Activated gamma-delta T cell treated with Interleukin-2 at 50 U/mL for 16 hours (primary cell): ENCODE measurements at places on chromosomes 3 and 15.

GRCh38 chr15:24877174-24877573 lies 77.6 kb upstream of the SNRPN start:
- no peak for DNase-seq

- DNase-seq = no peak
These were observed 230.4 kb downstream of the ADAMTS17 start for GRCh38 chr15:100111125-100112060.

DNA sequence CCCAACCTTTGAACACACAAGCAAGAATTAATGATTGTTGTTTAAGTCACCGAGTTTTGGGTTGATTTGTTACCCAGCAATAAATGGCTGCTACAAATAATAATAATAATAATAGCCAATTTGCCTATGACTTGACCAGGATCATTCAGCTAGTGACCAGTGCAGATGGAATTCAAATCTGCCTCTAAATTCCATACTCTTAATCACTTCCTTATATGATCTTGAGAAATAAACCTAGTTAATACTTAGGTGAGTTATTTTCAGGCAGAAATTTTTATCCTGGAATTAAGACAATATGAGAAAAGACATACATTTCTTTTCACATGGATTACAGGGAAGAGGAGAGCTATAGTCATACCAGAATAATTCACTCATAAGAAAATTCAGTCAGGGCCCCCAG lies 116.0 kb upstream of the GALNT15 start:
- no peak for DNase-seq

GRCh38 chr15:27201425-27201824 lies 230.4 kb downstream of the GABRG3 start:
- DNase-seq = no peak

GRCh38 chr15:63716929-63717328 lies 116.8 kb downstream of the HERC1 start:
- DNase-seq = no peak

- no peak for DNase-seq
These were observed 71.3 kb downstream of the CLSTN2 start for GRCh38 chr3:140006331-140006730.

DNA sequence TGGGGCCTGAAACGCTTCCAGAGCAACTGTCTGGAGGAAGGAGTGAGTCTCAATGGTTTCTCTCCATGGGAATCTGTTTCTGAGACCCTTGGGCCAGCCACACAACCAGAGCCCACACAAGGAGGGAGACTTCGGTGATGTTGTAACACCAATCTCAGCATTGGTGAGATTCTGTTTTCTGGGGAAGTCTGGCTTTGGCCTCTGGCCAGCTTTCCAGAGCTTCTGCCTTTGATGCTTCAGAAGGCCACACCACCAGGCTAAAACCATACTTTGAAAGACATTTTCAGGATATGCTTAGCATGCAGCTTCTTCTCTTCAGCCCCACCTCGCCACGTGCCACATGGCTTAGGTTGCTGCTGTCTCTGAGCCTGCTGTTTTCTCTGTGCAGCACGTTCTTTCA lies 3.6 kb upstream of the EEFSEC start:
- no peak for DNase-seq

GRCh38 chr3:74529145-74529544 lies 85.3 kb downstream of the CNTN3 start:
- no peak for DNase-seq
